Cortex of kidney (tissue), 1 donor: ENCODE measurements at places on chromosomes 5 and 9.

GRCh38 chr5:157820593-157821252 lies 38.2 kb downstream of the CLINT1 start:
- no peak for DNase-seq

GRCh38 chr9:129629251-129629820 lies 3.4 kb downstream of the NTMT1 start:
- no peak for DNase-seq

DNA sequence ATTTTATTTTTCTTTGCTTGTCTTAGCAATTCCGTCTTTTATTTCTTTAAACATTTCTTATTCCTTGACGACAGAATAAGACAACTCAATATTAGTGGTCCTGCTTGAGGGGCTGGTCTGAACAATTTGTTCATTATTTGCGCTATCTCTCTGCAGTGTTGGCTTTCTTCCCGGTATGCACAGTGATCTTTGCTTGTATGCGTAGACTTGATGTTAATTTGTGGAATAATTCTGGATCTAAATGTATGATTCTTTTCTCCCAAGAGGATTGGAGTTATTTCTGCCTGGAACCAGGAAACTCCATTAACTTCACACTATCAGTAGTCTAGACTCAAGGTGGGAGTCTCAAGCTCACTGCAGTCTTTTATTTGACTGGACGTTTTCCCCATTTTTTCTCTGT lies 80.4 kb downstream of the KDM4C start:
- no peak for DNase-seq

DNA sequence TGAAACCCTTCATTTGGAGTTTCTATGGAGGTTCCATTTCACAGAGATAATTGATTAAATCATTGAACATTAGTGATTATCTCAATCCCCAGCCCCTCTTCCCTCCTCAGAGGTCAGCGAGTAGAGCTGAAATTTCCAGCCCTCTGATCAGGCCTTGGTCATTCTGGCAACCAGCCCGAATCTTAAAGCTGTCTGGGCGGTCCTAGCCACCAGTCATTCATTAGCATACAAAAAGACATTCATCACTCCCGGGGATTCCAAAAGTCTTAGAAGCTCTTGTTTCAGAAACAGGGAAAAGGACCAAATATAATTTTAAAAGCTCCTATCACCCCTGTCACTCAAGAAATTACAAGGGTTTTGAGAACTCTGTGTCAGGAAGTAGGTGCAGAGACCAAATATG lies 41.3 kb downstream of the ZNF474 start:
- no peak for DNase-seq

GRCh38 chr5:141762790-141763368 lies 80.8 kb upstream of the ARAP3 start:
- no peak for DNase-seq

DNA sequence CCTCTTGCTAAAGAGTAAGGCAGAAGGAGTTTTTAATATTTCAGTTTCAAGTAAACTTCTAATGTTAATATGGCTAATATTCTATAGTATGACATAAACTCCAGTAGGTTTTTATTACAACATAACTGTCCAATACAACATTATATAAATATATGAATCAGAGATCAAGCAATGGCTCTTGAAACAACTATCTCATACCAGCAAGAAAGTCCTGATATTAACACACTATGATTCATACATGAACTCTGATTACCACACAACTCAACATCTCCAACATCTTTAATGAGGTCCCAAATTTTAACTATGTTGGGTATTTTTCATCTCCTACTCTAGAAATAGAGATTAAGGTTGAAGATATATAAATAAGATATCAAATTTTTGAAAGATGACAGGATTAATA lies 878.3 kb downstream of the TLE1 start:
- no peak for DNase-seq
